ENCODE measurements at places on chromosomes 7 and 10.

- no peak for DNase-seq
Measured at GRCh38 chr10:91495402-91495801, 85.3 kb downstream of the HECTD2 start.

- DNase-seq: no peak
Measured at GRCh38 chr7:128121711-128122530, 90.7 kb upstream of the LRRC4 start.

DNA sequence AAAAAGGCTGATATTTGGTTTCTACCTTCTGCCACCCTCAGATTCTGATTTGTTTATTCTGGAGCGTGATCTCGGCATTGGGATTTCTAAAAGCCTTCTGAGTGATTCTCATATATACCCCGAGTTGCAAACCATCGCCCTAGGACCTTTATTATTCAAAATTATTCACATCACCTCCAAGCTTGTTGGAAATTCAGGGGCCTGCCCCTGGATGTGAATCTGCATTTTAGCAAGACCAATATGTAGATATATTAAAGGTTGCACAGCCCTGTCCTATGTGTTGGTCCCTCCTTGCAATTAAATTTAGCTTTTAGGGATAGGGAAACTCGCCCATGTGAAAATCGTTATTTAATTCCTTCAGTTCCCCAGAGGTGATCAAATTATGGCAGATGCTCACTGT, 9.0 kb upstream of the CHN2 start:
- DNase-seq: no peak

- DNase-seq: no peak
Measured at GRCh38 chr7:130974794-130975193, 240.8 kb upstream of the KLF14 start.

Data from activated T-helper 1 cell treated with anti-CD3 and anti-CD28 coated beads, Interleukin-12 subunit alpha, Interleukin-12 subunit beta, Interleukin-2, Interleukin-4 antibody, amounts not matched to agents 30 ng/mL and 10 ng/mL and 1 ng/mL, durations not matched to agents 14 hours and 24 hours and 36 hours (primary cell).